ENCODE measurements at places on chromosomes 3 and 15.

DNA sequence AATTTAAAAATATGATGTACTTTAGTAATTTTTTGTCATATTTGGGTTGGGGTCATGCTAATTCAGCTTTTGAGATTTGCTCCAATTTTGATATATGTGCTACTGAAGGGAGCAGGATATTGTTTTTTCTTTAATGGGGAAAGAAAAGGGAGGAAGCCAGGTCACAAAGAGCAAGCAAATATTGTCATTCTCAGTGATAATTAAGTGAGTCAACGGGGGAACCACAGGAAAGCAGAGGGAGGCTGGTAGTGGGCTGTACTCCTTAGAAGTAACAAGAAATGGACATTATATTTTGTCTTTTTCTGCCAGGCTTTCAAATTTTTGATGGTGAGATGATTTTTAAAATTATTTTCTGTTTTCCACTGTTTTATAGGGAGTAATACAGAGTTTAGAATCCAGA is 45.6 kb upstream of the NMD3 start:
- no peak overlapping the region for H3K4me3 ChIP-seq
- no peak overlapping the region for H3K27ac ChIP-seq
- no peak for DNase-seq
- no peaks in the 10 kb centered on the region for H3K27me3 ChIP-seq
- no peaks in the 10 kb centered on the region for H3K36me3 ChIP-seq

DNA sequence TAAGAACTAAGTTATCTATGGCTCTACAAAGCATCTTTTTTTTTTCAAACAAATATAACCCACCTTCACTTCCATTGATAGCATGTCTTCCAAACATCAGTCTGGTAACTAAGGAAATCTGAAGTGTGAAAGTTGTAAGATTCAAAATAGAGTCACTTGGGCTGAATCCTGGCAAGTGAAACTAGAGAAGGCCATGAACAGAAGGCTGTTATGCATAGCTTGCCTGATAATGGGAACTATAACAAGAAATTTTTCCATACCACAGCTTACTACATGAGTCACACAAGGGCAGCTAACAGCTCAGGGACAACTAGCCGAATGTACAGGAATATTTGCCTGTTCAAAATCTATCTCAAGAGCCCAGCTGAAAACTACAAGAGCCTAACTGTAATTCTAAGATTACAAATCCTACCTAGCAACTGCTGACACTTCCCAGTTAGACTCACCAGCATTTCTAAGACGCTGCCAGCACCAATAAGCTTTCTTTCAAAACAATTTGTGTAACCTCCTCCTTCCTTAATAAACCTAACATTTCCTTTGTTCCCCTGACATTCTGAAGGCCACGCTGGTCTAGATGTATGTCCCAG is 1066.5 kb downstream of the PLOD2 start:
- DNase-seq = no peak
- no peak overlapping the region for H3K4me3 ChIP-seq
- H3K36me3 ChIP-seq = no peaks in the 10 kb centered on the region
- no peaks in the 10 kb centered on the region for H3K4me1 ChIP-seq
- no peaks in the 10 kb centered on the region for H3K27me3 ChIP-seq
- no peak overlapping the region for H3K27ac ChIP-seq

DNA sequence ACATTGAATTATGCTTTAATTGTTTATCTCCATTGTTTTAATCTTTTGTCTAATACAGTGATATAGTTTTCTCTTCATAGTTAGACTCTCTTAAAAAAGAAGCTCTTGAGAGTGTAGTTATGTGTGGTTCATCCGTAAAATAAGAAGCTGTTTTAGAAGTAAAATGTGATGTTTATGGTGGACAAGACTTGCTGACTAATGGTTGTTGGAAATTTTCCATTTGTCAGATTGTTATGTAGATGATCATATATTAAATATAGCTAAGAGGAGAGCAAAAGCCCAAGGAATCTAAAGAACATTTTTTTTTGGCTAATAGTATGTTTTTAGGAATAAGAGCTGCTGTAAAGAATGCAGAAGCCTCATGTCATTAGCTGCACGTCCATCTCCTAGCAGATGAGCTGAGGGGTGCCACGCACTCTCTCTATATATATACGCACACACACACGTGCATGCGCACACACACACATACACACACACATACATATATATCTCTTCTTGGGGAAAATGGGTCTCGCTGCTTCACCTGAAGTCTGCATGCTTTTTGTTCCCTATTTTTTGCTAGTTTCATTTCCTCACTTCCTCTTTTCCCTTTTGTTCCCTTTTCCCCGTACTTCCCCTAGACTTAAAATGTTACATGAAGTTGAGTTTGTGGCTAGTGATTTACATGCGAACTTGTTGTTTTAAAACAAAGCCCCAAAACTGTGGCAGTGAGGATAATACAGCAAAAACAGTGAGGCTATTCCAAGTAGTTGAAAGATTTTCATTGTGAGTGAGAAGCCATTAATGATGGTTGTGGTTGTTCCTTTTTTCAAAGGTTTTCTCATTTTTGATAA is 107.8 kb downstream of the MBNL1 start:
- H3K27me3 ChIP-seq = no peaks in the 10 kb centered on the region
- no peak overlapping the region for H3K4me3 ChIP-seq
- H3K27ac ChIP-seq = no peak overlapping the region

DNA sequence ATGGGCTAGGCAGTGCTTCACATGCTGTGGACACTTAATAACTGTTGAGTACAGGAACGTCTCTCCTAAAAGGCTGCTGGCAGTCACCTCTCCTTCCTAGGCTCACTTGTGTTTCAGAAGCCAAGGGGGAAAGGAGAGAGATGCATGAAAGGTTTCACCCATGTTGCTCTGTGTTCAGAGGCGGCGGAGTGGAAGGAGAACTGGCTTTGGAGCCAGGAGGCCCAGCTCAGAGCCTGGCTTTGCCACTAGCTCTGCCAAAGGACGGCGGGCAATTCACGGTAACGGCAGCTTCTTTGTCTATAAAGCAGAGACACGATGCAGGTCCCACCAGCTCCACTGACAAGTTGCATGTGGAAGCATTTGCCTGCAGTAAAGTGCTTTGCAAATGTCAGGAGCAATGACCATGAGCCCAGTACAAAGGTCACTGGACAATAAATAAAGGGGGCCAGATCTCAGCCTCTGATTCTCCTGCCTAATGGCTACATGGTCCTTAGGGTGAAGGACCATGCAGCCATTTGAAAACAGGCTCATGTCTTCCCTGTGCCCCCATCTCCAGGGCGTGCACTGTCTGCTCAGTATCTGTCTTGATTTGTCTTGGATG is 171.7 kb upstream of the TLE3 start:
- H3K27ac ChIP-seq = no peak overlapping the region
- no peaks in the 10 kb centered on the region for H3K36me3 ChIP-seq
- H3K27me3 ChIP-seq = no peaks in the 10 kb centered on the region
- peaks cover 32% of the 10 kb centered on the region for H3K4me1 ChIP-seq

GRCh38 chr3:61562042-61562720 is 810 bp downstream of the PTPRG start:
- H3K36me3 ChIP-seq = no peaks in the 10 kb centered on the region
- no peak for DNase-seq
- no peaks in the 10 kb centered on the region for H3K27me3 ChIP-seq

- H3K4me1 ChIP-seq = no peaks in the 10 kb centered on the region
- H3K4me3 ChIP-seq = no peak overlapping the region
- H3K27ac ChIP-seq = no peak overlapping the region
- no peaks in the 10 kb centered on the region for H3K27me3 ChIP-seq
- H3K36me3 ChIP-seq = no peaks in the 10 kb centered on the region
- DNase-seq = no peak
Measured at GRCh38 chr15:95606551-95606950, 723.9 kb upstream of the NR2F2 start.

GRCh38 chr3:126944089-126944965 is 38.6 kb upstream of the PLXNA1 start:
- DNase-seq = no peak
- H3K36me3 ChIP-seq = no peaks in the 10 kb centered on the region
- no peaks in the 10 kb centered on the region for H3K27me3 ChIP-seq
- H3K4me1 ChIP-seq = no peaks in the 10 kb centered on the region

All from testis (tissue), 5 donors.